ENCODE measurements at places on chromosomes 2 and 18.

- DNase-seq, result no peak
These were observed 17.1 kb downstream of the ATG4B start for GRCh38 chr2:241654551-241654950.

GRCh38 chr18:33983126-33983525 lies 241.6 kb downstream of the NOL4 start:
- DNase-seq, result no peak

- DNase-seq, result no peak
These were observed 531.9 kb downstream of the CCDC85A start for GRCh38 chr2:56715683-56716082.

DNA sequence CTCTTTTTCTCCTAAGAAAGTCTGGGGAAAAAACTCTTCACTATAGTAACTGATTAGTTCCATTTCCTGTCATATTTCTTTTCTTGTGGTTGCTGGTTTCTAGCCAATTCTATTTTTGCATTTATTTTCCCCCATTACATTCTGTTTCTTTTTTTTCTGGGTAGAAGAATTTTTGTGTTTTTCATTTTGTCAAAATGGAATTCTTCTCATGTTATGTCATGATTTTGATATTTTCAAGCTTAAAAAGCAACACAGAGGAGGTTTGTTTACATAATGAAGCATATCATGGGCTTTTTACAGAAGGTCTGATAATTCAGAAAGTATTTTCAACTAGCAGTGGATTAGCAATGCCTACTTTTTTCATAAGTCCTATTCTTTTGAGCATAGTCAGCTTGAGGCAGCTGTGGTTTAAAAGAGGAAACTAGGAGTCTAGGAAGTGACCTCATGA lies 102.0 kb downstream of the MAP2 start:
- DNase-seq, result no peak

- DNase-seq, result no peak
These were observed at the start of gene AGXT for GRCh38 chr2:240868286-240869108. TSS of gene AGXT (plus strand) at chr2:240868824. CDS start at chr2:240868866, 42 bp downstream.

DNA sequence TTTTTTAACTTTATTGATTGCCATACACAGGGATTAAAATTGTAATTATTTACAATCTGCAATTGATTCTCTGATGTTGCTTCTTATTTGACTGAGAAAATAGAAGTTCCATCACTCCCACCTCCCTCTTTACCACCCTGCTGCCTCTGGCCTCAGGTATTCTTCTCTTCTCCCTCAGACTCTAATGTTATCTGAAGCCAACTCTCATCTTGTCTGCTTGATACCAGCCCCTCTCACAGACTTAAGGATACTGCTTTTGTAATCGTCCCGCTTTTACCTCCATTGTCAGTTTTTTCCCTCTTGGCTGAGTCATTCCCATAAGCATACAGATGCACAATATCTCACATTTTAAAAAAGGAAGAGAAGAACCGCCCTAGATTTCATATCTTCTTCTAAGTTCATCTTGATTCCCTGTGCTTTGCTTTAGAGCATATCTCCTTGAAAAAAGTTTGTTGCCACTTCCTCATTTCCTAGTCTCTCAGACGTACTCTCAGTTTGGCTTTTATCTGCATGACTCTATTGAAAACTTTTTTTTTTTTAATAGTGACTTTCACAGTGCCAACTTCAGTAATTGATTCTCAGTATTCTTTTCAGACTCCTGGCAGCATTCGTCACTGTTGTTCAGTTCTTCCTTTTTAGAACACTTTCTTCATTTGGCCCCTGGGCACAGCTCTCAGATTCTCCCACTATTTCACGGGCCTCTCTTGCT lies 31.1 kb downstream of the SPAG16 start:
- DNase-seq, result no peak

GRCh38 chr18:68840554-68841263 lies 42.8 kb downstream of the CCDC102B start:
- DNase-seq, result no peak

All from NCI-H187 (cell line).